ENCODE measurements at places on chromosomes 3 and 15.

GRCh38 chr15:97903971-97904572 is 56.4 kb upstream of the ARRDC4 start:
- DNase-seq: peak; percentile 87

DNA sequence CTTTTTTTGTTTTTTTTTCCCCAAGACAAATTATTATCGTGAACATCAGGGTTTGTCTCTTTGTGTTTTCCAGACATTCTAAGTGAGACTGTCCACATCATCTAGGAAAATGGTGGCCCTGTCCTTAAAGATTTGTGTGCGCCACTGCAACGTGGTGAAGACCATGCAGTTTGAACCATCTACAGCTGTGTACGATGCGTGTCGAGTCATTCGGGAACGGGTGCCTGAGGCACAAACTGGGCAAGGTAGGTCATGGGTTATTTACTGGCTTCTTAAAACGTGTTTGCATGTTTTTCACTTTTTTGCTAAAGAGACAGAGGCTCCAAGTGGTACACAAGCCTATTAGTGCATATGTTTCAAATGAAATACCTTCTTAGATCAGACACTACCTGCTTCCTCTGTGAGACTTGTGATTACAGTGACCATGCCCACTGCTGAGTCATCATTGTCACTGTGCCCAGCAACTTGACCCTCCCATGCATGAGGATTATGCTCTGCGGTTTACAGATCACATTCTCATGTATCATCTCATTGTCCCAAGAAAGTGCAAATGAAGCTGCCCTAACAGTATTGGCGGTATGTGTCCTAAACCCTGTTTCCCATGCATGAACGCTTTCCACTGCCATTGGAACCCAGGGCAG is 395.2 kb upstream of the TPM1 start:
- peak; percentile 24 for DNase-seq

DNA sequence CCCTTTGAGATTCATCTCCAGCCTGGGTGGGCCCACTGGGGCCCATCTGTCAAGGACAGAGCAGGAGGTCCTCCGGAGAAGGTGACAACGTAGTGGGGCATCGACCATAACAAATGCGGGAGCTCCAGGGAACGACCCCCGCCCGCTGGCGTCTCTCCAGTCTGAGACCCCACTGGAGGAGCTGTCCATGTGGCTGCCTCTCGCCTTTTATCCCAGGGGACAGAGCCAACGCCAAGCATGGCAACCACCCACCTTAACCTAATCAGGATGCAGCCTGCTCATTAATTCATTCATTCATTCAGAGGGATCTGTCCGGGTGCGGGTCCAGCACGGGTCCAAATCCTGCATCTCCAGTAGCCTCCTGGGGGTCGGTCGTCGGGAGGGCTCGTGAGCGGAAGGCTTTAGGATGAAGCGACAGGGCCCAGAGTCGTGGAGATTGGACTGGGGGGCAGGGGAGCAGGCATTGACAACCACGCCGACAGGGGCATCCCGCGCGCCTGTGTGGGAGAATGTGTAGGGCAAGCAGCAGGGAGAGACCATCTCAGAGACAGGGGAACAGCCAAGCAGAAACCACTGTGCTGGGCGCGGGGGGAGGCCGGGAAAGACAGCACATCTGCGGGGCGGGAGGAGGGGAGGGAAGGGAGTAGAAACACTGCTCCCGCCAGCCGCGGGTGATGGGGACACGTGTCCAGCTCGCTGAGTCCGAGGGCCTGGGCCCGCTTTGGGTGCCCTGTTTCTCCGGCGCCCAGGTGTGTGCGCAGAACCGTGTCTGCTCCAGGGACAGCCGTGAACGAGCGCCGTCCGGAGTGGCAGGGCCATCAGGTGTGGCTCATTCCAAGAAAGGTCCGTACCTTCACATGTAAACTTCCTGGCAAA is 1.9 kb downstream of the PIGZ start:
- DNase-seq: peak; percentile 43

DNA sequence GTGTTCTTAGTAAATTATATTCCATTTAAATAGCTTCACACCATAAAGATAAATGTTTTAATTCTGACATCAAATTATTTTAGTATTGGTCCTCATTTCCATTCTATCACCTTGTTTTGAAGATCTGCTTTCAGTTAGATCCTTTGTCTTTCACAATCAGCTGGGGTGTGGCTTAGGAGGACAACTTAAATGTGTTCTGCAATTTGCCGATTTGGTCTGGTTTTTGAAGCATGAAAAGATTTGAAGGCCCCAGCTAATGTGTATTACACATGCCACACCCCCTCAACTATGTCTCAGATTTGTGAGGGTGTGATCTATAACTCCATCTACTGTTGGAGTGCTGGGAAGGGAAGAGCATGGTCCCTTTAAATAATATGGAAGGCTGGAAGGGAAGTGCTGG is 516.1 kb upstream of the GOLIM4 start:
- no peak for DNase-seq

- DNase-seq: peak; percentile 50
Observed at GRCh38 chr15:78739996-78740903, 71.0 kb downstream of the ADAMTS7 start.

DNA sequence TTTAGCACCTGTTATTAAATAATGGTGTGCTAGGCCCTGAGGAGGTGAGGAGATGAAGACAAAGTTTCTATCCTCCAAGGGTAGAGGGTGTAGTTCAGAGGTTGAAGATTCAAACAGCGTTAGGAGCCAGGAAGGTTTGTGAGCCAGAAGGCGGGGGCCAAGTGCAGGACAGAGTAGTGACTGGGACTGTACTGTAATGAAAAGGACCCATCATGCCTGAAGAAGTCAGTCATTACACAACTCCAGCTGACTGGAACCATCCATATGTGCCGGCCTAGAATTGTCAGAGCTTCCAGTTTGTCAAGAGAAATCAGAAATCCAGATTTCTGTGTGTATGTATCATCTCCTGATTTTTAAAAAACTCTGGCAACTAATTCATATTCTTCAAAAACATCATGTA is 54.8 kb downstream of the FILIP1L start:
- DNase-seq: no peak

- peak; percentile 70 for DNase-seq
Observed at GRCh38 chr15:90002428-90002844, 1.3 kb downstream of the ZNF710 start.

DNA sequence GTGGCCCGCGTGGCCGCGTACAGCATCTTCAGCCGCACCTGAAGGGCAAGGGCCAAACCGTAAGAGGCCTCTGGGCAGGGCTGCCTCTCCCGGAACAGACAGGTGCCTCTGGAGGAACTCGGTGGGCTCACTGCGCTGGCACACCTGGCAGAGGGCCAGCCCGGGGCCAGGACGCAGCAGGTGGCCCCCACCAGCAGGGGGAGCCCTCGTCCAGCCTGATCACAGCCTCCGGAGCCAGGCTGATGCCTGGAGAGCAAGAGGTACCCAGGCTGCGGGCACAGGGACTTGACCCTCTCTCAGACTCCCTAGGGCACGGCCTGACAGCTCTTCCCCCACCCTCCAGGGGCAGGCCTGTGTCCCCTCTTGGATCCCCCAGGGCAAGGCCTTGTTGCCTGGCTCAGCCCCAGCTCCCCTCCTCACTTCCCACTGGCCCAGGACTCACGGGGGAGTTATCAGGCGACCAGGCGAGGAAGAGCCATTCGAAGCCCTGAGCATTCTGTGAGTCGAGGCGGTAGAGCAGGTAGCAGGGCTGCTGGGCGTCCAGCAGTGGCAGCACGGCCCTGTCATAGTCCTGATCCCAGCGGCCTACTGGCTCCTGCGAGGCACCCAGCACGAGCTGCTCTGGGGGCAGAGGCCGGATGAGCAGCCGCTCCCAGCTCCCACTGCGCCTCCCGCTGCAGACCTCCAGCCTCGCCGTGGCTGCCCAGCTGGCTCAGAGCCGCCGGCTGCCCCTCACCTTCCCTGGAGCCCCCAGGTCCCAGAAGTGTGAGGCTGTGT is 6.2 kb upstream of the TLR9 start:
- DNase-seq: peak; percentile 85

- no peak for DNase-seq
Observed at GRCh38 chr3:57958642-57959422, 49.4 kb upstream of the FLNB start.

- DNase-seq: no peak
Observed at GRCh38 chr3:73018790-73019441, 22.3 kb downstream of the PPP4R2 start.

DNA sequence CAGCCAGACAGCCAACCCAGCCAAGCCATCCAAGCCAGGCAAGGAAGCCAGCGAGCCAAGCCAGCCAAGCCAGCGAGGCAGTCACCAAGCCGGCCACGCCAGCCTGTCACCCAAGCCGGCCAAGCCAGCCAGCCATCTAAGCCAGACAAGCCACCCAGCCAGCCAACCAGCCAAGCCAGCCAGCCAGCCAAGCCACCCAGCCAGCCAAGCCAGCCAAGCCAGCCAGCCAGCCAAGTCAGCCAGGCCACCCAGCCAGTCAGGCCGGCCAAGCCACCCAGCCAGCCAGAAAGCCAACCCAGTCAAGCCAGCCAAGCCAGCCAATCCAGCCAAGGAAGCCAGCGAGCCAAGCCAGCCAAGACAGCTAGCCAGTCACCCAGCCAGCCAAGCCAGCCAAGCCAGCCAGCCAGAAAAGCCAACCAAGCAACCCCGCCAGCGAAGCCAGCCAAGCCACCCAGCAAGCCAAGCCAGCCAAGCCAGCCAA is 201.2 kb downstream of the GOLGA6L6 start:
- peak; percentile 45 for DNase-seq

- no peak for DNase-seq
Observed at GRCh38 chr15:29859973-29860715, 37.9 kb upstream of the TJP1 start.

DNA sequence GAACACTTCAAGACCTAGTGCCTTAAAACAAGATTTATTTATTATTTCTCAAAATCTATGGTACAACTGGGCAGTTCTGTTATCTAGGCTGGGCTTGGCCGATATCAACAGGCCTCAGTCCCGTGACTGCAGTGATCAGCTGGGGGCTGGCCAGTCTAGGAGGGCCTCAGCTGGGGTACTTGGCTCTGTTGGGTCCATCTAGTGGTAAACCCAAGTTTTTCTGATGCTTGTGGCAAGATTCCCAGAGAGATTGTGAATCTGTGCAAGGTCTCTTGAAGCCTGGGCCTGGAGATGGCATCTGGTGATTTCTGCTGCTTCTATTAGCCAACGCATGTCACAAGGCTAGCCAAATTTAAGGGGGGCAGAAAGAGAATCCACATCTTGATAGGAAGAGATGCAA is 482.4 kb upstream of the SGO1 start:
- peak; percentile 60 for DNase-seq

- no peak for DNase-seq
Observed at GRCh38 chr3:62028236-62028635, 345.1 kb downstream of the FEZF2 start.

GRCh38 chr3:169062501-169062900 is 601.0 kb downstream of the MECOM start:
- DNase-seq: no peak

DNA sequence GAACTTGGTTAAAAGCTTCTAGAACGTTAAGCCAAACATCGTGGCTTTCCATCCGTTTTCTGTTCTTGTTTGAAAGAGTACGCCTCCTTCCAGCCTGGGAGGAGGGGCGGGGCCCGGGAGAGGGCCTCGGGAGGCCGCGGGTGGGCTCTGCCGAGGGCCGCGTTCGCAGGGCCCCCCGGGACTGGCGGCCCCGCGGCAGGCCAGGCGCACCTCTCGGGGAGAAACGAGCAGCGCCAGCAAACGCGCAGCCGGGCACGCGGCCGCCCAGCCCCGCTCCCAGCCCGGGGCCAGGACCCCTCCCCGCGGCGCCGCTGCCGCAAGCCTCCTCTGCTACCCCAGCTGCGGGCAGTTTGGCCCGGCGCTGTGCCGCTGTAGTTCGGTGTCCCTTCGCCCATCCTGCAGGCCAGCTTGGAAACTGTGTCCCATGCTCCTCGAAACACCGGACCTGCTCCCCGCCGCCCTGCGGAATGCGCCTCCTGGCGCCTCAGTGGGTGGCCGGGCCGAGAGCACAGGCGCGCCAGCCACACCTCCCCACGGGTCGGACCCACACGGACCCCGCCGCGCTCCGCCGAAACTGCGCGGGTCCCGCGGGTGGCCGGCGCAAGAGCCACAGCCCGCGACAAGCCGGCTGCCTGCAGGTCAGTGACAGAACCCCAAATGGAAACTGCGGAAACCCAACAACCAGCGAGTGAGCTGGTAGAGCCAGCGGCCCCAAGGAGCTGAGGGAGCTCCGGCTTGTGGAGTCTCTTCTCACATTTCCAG is 2.3 kb downstream of the OCA2 start:
- no peak for DNase-seq

DNA sequence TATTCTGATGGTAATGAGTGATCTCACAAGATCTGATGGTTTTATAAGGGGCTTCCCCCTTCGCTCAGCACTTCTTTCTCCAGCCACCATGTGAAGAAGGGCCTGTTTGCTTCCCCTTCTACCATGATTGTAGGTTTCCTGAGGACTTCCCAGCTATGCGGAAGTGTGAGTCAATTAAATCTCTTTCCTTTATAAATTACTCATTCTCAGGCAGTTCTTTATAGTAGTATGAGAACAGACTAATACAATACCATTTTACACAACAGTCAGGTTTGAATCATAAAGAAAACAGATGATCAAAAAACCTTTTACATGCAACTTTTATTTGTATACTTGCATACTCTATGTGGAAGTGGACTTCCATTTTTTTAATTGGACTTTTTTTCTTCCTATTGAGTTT is 46.7 kb upstream of the CBLB start:
- DNase-seq: no peak

- DNase-seq: no peak
Observed at GRCh38 chr3:53835257-53835656, 11.0 kb downstream of the CHDH start.

DNA sequence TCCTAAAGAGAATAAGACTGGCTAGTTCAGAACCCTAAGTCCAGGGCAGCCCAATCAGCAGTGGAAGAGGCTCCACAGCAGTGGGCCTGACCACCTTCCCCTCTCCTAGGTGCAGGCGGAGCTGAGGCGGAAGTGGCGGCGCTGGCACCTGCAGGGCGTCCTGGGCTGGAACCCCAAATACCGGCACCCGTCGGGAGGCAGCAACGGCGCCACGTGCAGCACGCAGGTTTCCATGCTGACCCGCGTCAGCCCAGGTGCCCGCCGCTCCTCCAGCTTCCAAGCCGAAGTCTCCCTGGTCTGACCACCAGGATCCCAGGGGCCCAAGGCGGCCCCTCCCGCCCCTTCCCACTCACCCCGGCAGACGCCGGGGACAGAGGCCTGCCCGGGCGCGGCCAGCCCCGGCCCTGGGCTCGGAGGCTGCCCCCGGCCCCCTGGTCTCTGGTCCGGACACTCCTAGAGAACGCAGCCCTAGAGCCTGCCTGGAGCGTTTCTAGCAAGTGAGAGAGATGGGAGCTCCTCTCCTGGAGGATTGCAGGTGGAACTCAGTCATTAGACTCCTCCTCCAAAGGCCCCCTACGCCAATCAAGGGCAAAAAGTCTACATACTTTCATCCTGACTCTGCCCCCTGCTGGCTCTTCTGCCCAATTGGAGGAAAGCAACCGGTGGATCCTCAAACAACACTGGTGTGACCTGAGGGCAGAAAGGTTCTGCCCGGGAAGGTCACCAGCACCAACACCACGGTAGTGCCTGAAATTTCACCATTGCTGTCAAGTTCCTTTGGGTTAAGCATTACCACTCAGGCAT is 33.7 kb downstream of the VIPR1 start:
- DNase-seq: peak; percentile 87

Data from iPS-NIHi11 (cell line).